ENCODE measurements at places on chromosomes 3 and 15.

GRCh38 chr3:52218026-52218425 is 7.4 kb downstream of the TLR9 start:
- no peak for DNase-seq

GRCh38 chr3:9087831-9088413 is 124.7 kb upstream of the RAD18 start:
- DNase-seq: no peak

- DNase-seq: peak; percentile 64
Measured at GRCh38 chr15:44535523-44536301, 1.2 kb upstream of the EIF3J start.

DNA sequence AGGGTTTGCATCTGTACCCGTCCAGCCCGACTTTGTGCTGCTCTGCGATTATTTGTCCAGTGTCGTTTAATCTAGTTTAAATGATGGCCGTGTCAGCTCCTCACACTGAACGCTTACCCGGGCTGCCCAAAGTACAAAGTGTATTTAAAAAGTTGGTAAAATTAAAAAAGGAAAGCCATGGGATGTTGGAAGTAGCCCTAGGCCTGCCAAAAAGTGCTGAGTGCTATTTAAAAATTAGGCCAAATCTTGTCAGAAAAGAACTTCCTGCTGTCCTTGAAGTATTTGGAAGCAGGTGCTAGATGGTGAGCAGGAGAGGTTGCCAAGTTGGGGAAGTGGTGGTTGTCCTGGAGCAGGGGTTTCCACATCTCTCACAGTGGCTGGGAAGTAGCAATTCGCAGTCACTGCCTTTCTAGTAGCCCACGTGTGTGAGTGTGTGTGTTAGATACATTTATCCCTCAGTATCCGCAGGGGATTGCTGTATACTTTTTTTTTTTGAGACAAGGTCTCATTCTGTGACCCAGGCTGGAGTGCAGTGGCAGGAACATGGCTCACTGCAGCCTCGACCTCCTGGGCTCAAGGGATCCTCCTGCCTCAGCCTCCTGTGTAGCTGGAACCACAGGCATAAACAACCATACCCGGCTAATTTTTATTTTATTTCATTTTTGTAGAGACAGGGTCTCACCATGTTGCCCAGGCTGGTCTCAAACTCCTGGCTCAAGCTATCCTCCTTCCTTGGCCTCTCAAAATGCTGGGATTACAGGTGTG is 664 bp downstream of the PPCDC start:
- peak; percentile 52 for DNase-seq

DNA sequence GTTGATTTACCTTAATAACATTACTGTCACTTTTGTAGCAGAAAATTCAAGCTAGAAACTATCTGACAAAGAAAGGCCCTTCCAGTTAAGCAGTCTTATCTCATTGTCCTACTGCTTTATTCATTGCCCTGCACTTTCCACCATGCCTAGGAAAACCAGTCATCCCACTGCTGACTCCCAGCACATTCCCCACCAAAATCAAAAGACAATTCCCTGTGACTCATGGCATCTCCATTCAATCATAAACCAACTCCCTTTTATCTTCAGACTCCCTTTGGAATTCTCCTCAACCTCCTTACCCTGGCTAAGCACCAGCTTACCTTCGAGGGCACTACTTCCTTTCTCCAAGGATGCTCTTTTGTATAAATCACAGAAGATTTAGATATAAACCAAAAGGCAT is 184.3 kb downstream of the PLCH1 start:
- peak; percentile 40 for DNase-seq

DNA sequence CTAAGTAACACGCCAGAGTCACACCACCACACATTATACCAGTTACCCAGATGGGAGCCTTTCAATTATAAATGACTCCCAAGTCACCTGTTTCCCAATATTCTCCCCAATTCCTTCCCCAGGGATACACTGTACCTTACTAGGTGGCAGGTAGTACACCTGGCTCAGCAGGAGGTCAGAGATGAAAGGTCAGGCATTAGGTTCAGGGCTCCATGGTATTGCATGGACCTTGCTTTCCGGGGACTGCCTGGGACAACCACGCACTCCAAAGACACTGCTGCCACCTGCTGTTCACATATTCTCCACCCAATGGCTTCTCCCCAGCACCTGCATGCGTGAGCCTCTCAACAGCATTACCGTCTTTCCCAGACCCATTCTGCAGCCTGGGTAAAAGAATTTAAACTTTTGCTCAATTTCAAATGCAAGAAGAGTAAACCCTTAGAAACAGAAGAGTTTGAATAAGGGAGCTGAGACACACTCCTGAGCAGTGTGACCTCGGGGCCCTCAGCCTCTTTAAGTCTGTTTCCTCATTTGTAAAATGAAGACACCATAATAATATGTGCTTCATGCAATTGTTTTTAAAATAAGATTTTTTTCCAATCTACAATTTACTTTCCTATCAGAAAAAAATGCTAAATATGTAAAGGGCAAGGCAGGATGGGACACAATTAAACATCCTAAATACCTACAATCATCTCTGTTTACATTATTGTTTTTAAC is 28.0 kb upstream of the LACTB start:
- peak; percentile 82 for DNase-seq

GRCh38 chr3:108131475-108132134 is 40.8 kb upstream of the CD47 start:
- DNase-seq: no peak

DNA sequence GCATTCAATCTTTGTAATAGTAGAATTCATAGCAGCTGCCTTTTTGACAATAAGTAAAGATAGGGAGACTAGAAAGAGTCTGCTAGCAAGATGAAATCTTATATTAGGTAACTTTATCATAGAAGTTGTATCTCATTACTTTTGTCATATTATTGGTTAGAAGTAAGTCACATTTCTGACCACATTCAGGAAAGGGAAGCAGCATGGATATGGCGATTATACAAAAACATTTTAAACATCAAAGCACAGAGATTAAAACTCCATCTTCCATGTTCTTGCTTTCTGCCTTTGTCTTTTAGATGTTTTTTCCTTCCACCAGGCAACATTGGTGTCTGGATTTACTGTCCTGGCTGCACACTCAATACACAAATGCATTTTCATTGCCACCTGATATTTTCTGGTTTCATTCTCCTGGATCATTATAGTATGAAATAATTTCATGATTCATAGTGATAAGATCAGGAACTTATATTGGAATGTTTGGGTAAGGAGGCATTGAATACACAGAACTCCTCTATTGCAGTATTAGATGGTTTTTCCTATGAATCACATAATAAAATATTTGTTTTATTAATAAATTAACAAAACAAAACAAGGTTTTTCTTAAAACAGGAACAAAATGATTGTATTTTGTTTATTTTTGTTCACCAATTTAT is 1460.3 kb upstream of the CADM2 start:
- DNase-seq: no peak

- peak; percentile 59 for DNase-seq
Measured at GRCh38 chr3:24494618-24495325, at the start of gene THRB. Gene THRB, minus strand, starts transcription at chr3:24494850.

DNA sequence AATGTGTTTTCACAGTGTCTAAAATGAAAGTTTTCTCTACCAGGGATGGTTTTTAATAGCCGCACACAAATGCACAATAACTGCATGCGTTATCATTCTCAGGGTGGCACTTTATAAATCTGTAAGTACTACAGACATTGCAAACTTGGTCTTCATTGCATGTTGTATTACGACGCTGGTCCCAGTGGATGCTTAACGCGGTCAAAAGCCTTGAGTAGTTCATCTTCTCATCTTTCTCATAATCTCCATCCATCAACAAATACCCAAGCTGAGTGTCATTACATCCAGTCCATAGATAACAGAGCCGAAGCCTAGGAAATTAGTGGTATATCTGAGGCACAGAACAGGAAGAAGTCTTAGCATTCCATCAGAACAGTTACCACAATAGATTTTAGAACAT is 72.6 kb downstream of the USF3 start:
- DNase-seq: no peak

- no peak for DNase-seq
Measured at GRCh38 chr3:43534675-43535074, 87.1 kb downstream of the ANO10 start.

GRCh38 chr3:40768046-40768445 is 243.3 kb downstream of the ZNF621 start:
- no peak for DNase-seq

GRCh38 chr15:67145710-67146109 is 80.3 kb downstream of the SMAD3 start:
- DNase-seq: no peak

DNA sequence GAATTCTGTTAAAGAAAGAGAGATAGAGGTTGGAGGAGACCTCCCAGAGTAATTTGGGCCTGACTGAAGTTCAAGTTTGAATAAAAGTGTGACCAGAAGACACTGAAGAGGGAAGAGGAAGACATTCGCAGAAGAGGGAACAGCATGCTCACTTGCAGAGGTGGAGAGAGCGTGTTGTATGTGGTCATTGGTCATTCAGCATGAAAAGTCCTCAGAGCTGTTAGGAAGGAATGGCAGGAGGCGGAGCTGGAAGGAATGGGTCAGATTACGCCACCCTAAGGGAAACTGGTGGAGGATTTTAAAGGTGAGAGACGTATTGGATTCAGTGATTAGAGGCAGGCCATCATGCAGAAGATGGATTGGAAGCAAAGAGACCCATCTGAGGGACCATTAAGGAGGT is 41.6 kb downstream of the IQCH start:
- no peak for DNase-seq

GRCh38 chr3:9727041-9727595 is 4.4 kb upstream of the BRPF1 start:
- peak; percentile 63 for DNase-seq

GRCh38 chr3:13931172-13931571 is 51.3 kb upstream of the WNT7A start:
- no peak for DNase-seq

GRCh38 chr15:77464129-77464865 is 43.6 kb downstream of the HMG20A start:
- DNase-seq: peak; percentile 4

- DNase-seq: no peak
Measured at GRCh38 chr15:69090197-69090948, 70.1 kb upstream of the GLCE start.

- peak; percentile 17 for DNase-seq
Measured at GRCh38 chr3:134927599-134927998, 132.5 kb downstream of the EPHB1 start.

- DNase-seq: no peak
Measured at GRCh38 chr15:52423852-52424251, 104.8 kb downstream of the MYO5A start.

DNA sequence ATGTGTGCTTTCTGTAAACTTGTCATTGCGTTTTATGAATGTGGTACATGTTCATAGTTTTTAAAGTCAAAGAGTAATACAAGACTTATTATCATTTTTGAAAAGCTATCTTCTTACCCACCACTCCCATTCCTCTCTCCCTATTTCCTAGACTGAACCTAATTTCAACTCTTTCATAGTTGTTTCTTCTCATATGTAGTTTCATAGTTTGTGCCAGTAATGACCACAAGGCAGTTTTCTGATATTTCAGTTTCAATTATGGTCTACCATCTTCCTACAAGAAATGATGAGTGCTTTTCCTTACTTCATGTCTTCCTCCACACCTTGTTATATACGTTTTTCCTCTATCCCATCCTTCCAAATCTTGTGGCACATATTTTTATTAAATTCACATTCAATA is 445.0 kb upstream of the GOLIM4 start:
- DNase-seq: no peak

DNA sequence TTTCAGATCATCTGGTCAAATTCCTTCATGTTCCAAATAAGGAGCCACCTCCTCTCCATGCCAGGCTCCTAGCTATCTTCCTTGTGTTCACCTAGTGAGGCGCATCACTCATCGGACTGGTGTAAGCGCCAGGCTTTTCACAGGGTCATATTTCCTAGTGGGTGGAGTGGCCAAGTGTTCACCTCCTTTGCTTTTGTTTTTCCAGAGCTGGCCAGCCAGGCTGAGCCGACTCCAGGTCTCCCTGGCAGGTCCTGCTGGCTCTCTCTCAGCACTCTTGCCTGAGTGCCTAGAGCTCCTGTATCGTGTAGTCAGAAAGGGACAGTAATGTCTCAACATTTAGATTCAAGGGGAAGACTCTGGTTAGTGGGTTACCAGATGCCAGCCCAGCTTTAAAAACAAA is 31.0 kb downstream of the HEG1 start:
- no peak for DNase-seq

DNA sequence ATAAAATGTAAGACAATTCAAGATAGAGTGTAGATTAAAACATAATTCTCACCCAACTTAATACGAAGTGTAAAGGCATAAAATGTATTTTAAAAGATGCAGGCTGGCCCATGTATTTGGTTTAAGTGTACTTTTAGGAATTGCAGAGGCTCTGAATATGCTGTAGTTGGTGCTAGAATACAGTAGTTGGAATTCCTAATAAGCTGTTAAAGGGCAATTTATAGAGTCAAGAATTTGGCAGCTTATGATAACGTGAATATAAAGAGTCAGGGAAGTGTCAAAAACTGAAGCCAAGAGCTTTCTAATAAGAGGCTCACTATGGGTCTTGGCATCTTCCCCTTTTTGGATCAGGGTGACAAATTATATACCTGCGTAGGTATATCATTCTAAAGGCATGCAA is 36.5 kb downstream of the ADAMTS9 start:
- no peak for DNase-seq

- DNase-seq: no peak
Measured at GRCh38 chr15:26757141-26757540, 15.7 kb downstream of the GABRB3 start.

GRCh38 chr3:154040283-154040682 is 80.9 kb upstream of the ARHGEF26 start:
- peak; percentile 65 for DNase-seq

- DNase-seq: peak; percentile 40
Measured at GRCh38 chr3:56547486-56547885, 9.5 kb upstream of the CCDC66 start.

DNA sequence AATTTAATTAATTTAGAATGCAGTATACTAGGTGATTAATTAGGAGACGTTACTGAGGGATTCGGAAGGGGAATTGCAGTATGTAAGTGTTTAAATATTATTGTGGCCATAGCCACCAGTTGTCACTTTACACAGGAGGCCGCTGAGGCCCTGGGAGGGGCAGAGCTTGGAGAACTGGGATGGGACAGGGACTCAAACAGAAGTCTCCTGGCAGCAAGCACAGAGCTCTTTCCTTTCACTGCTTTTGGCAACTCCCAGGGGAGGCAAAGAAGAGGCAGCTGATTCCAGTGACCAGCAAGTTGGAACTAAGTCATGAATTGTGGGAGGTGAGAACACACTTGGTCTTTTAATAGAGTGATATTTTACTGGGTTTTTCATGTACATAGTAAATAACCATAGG is 248.6 kb downstream of the RPLP1 start:
- no peak for DNase-seq

- DNase-seq: no peak
Measured at GRCh38 chr3:30805695-30806094, 88.8 kb downstream of the GADL1 start.

- DNase-seq: no peak
Measured at GRCh38 chr3:66269411-66269810, 48.6 kb downstream of the SLC25A26 start.

GRCh38 chr15:93034512-93034911 is 54.5 kb downstream of the RGMA start:
- DNase-seq: no peak

- DNase-seq: no peak
Measured at GRCh38 chr15:96322536-96323318, 7.8 kb upstream of the NR2F2 start.

- no peak for DNase-seq
Measured at GRCh38 chr3:178129109-178129508, 407.1 kb upstream of the KCNMB2 start.

All from DMS53 (cell line).